SW 1271 (cell line): ENCODE measurements at places on chromosomes 1 and 21.

- DNase-seq, result no peak
Observed at GRCh38 chr21:42121794-42122193, 50.7 kb downstream of the UMODL1 start.

DNA sequence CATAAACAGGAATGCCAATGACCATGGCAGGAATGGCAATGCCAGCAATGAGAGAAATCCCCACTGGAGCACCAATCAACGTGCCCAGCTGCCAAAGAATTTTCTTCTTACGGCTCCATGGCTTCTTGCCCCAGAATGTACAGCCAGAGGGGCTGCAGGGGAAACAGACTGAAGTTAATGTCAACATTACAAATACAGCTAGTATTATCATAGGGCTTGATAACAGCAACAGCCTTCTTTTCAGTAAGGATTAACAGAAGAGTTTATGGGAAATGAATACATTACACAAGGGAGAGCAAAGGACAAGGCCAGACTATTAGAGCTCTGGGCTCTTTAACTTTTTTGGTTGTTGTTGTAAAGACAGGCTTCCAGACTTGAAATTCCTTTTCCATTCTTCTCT lies 18.2 kb downstream of the RNF19B start:
- DNase-seq, result no peak

DNA sequence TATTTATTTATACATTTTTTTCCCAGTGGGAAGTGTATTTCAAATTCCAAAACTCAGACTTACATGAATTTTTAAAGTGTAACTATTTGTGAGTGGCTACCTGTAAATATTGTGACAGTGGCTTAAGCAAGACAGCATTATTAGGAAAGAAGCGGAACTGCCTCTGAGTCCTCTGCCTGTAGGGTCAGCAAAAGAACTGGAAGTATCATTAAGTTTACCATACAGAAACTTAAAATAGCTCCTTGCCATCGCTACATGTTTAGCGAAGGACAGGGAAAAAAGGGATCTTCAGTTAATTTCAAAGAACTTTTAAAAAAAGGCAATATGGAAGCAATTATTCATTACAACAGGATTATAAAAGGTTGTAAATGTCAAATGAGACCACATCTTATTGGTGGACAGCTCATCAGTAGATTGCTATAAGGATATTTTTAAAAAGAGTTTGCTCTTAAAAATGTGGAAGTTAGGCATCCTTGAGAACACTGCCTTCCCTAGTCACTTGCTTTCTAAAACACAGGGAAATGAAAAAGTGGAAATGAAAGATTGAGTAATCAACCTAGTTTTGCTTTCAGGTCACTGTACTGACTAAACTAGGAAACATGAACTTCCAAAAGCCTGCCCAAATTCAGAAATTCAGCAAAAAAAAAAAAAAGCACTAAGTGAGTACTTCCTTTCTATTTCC lies 39.2 kb downstream of the NSL1 start:
- no peak for DNase-seq

DNA sequence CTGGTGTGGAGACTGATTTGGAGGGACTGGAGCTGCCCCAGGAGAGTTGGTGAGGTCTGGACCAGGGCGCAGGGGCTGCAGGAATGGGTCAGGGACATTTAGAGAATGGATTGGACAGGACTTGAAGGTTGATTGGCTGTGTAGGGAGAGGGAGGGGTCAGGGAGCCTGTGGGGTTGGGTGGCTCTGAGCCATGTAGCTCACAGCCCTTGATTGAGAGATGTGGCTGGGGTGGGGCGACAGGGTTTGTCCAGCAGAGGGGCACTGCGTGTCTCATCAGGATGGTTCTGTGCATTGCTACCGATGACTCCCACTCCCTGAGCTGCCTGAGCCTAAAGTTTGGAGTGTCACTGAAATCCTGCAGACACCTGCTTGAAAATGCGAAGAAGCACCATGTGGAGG lies 12.1 kb downstream of the AZIN2 start:
- DNase-seq, result no peak

GRCh38 chr1:8456308-8456912 lies 138.5 kb downstream of the SLC45A1 start:
- peak; percentile 45 for DNase-seq

GRCh38 chr1:64136296-64136695 lies 67.1 kb upstream of the UBE2U start:
- DNase-seq, result no peak

DNA sequence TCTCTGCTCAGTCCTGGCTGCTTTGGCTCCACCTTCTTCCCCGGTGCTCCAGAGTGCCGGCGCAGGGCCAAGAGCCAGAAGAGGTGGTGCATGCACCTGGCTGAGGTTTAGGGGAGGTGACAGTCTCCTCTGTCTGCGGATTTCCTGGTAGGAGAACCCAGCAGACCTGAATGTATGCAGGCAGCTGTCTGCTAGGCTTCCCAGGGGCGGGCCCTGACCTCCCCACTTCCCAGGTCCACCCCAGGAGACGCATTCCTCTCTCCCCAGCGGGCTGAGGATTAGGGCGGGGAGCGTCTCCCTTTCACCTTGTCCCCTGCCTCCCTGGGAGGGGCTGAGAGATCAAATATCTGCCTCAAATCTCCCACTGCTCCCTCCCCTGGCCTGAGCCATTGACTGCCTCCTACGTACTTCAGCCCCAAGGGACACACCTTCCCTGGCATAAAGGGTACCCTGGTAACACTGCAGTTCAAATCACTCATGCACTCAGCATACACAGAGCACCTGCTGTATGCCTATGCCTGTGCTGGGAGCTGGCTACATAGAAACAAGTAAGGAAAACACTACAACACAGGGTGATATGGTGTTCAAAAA lies 27.5 kb downstream of the DMBX1 start:
- DNase-seq, result no peak

DNA sequence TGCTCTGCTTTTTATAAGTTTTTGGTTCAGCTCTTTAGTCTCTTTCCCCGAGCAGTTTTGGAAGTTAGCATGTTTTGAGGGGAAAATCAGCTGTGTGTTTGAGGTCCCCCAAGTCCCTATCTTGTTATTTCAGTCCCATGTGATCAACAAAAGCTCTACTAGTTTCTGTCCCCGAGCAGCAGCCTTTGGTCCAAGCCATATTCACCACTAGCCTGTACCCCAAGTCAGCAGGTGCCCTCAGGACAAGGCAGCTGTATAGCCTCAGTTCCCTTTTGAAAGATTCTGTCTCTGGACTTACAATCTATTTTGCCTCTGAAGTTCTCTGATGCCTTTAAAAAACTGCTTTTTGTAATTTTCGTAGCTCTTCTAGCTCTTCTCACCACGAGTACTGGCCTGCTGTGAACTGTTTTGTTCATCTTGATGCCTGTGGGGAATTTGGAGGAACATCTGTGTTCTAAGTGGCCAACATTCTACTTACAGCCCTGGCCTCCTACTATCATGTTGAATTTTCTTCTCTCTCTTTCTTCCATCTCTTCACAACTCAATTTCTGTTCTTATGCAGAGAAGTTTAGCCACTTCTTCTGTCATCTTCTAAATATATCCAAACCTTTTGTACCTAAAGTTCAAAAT lies 16.7 kb downstream of the UAP1 start:
- DNase-seq, result no peak

DNA sequence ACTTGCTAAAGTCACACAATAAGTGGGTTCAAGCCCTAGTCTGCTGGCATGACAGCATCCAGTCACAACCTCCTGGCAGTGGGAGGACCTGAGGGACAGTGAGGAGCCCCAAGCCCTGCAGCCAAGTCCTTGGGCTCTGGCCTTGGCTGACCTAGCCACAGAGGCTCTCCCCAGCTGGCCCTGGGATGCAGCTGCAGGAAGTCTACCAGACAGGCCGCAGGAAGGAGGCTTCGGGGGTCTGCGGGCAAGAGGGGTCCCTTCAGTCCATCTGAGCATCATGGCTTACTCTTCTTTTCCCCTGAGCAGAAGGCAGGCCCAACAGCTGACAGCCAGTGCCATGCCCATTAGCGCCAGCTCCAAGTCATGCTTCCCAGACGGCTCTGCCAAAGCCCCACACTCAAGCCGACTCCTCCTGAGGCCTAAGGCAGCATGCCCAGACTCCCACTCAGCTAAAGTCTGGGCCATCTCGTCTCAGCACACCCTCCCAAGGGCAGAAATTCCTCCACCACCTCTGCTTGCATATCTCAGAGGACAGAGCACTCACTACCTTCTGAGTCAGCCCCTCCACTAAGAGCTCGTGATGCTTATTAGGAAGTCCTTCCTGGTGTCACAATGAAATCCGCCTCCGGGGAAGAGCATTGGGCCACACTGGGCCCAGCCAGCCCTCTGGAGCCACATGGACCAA lies 20.1 kb downstream of the SLC1A7 start:
- DNase-seq, result no peak

- DNase-seq, result no peak
Observed at GRCh38 chr1:69129538-69129937, 438.2 kb upstream of the LRRC7 start.

- no peak for DNase-seq
Observed at GRCh38 chr1:78275906-78276685, 214.7 kb upstream of the PTGFR start.

DNA sequence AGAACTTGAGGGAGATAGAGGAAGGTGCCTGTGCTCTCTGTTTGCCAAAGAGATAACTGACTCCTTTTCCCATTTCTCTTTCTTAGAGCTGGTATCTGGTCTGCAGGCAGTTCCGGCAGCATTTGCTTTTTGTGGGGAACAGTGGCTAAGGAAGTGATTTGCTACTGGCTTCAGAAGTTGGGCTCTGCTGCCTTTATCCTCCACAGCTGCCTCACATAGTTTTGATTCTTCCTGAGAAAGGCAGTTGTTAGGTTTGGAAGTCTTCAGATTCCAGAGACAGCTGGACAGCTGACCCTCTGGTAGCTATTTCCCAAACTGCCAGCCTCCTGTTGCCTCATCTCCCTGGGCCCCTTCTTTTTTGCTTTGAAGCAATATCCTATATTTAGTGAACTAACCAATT lies 62.6 kb upstream of the MACF1 start:
- peak; percentile 28 for DNase-seq
